ENCODE measurements at places on chromosomes 11 and 22.
A peak's percentile ranks its signal among the peaks of the same experiment; 100 is the strongest.

DNA sequence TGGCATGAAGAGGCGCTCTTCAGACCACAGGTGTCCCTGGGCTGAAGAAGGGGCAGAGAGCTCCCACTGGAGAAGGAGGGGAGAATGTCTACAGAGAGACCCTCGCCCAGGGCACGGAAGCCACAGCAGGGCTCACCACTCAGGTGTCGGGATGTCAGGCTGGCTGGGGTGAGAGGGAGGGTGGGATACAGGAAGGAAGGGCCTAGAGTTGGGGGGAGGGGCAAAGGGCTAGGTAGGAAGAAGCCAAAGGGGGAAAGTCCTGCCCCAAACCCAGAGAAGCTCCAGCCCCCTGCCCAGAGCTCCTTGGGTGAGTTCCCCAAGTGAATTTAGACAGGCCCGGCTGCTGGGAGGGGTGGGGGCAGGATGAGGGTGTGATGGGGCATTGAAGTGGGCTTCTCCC, 232.0 kb downstream of the CEP164 start:
- no peak for DNase-seq

- no peak for DNase-seq
Observed at GRCh38 chr11:428295-428694, 13.5 kb upstream of the SIGIRR start.

- DNase-seq: no peak
Observed at GRCh38 chr11:13486926-13487660, 8.7 kb downstream of the PTH start.

- no peak for DNase-seq
Observed at GRCh38 chr22:48901324-48901723, 926.3 kb downstream of the BRD1 start.

GRCh38 chr11:132653237-132653636, 879.1 kb downstream of the OPCML start:
- no peak for DNase-seq

DNA sequence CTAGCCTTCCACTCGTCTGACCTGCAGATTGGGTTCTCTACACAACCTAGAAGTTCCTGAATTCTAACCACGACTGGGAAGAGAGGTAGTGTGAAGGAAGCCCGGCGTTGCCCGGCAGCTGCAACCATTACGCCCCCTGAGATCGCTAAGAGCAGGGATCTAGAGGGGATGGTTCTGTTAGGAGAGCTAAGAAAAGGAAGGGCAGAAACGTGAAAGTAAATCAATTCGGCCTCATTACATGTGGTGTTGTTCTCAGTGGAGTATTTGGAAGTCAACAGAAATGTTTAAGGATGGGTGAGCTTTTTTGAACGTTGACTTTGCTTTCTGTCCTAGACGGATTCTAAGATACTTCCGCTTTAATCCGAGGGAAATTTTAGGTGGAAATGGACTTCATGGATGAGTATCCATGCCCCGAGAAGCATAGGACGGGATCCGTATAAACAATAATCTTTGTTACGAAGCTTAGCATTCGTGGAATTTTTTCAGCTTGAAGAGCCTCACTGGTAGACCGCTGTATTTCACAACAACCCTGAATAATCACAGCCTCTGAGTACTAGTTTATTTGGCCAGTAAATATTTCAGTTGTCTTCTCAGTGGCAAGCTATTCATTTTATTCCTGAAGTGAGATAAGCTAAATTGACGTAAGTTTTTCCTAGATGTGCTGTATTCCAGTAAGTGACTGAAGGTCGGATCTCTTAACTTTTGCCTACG, 629 bp downstream of the ATP5MG start:
- peak; percentile 51 for DNase-seq

GRCh38 chr11:96193745-96194443, 149.1 kb downstream of the MAML2 start:
- no peak for DNase-seq

DNA sequence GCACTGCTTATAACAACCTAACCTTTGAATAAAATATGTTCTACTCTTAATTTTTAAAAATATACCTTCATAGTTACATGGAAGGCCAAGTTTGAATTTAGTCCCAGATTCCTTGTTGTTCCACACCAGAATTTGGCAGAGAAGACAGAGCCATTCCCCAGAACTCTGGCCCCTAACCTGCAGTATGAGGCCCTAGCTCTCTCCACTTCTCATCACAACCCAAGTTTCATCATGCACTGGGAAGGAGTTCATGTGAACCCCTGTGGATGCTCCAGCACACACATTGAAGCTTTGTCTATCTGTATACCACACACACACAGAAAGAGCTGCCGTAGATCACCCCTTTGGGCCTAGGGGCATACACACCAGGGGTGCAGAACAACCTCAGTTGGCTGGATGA, 10.6 kb upstream of the BBOX1 start:
- DNase-seq: no peak

DNA sequence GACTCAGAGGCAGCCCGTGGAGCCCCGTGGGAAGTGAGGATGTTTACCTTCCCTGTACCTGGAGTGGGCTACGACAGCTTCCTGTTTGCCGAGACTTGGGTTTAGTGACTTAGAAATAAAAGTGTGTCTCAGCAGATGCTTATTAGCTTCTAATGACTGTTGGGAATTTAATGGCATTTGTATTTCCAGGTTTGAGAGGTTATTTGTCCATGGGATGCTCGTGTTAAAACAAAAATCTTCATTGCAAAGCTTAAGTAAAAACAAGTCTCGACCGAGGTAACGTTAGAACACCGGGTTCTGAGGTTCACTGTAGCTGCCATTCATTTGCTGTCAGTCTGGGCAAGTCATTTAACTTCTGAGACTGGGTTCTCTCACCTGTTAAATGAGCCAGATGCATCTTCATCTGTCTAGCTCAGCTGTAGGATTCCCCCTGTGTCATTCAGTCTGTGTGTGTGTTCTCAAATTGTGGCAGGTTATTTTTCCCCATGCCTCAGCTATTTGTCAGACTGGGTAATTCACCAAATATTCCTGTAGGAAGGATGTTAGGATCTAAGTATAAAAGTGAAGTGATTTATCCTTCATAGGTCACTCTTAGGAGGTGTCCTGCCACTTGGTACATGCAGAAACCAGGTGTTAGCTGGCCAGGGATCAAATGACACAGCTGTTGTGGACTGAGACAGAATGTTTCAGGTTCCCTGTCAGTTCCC, 791 bp downstream of the EI24 start:
- peak; percentile 45 for DNase-seq

All from hematopoietic multipotent progenitor cell treated with erythropoietin and hydrocortisone succinate and interleukin-3 and kit ligand, for 17 days (in vitro differentiated cells).